Stimulated activated CD8-positive, alpha-beta memory T cell treated with anti-CD3 and anti-CD28 coated beads, Interleukin-4, amount 100 ng/mL, for 4 hours (primary cell): ENCODE measurements at places on chromosomes 2 and 18.

- no peak for DNase-seq
These were observed 139.4 kb upstream of the HDAC4 start for GRCh38 chr2:239540174-239540573.

DNA sequence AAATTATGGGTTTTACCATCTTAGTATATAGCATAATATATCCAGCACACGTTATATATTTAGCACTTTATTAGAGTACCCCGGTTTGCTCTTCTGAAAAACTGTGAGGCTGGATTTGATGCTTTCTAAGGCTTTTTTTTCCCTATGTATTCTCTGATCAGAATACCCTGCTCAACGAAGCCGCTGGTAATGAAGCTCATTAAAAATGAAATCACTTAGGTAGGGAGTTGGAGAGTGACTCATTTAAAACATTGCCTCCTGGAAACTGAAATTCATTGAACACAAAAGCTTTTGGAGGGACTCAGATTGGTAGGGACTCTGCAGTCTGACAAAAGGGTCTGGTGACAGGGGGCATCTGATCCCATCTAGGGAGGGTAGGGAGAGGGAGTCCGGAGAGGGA lies 365.4 kb upstream of the MEX3C start:
- DNase-seq = no peak

DNA sequence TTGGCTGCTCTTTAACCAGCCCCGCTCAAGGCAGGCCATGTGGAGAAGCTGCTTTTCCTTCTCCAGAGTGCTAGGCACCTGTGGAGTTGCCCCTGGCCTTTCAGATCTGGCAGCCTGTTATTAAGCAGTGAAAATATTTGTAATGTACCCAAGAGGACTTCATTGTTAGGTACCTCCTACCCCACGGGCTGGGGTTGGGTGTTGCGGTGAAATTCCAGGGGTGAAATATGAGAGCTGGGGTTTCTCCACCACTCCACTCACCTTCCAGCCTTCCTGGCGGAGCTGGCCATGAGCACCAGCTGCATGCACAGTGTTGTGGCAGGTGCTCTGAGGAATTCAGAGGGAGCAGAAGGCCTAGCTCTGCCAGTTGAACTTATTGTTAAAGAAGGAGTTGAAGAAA lies 39.1 kb downstream of the NTSR2 start:
- no peak for DNase-seq

- no peak for DNase-seq
These were observed 117.8 kb upstream of the NRP2 start for GRCh38 chr2:205564346-205565141.

DNA sequence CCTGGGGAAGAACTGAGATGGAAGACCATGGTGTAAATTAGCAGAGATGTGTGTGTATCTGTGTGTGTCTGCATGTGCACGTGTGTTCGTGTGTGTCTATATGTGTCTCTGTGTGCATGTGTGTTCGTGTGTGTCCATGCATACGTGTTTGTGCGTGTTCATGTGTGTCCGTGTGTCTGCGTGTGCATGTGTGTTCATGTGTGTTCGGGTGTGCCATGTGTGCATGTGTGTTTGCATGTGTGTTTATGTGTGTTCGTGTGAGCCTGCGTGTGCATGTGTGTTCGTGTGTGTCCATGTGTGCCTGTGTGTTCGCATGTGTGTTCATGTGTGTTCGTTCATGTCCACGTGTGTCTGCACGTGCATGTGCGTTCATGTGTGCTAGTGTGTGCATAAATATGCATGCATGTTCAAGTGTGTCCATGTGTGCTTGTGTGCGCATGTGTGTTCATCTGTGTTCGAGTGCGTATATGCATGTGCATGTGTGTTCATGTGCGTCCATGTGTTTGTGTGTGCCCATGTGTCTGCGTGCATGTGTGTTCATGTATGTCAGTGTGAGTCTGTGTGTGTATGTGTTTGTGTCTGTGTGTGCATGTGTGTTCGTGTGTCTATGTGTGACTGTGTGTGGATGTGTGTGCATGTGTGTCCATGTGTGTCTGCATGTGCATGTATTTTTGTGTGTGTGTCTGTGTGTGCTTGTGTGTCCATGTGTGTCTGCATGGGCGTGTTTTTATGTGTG lies 3.1 kb downstream of the NEU2 start:
- no peak for DNase-seq

- DNase-seq = peak; percentile 27
These were observed 187.7 kb upstream of the CXCR4 start for GRCh38 chr2:136305517-136306192.

DNA sequence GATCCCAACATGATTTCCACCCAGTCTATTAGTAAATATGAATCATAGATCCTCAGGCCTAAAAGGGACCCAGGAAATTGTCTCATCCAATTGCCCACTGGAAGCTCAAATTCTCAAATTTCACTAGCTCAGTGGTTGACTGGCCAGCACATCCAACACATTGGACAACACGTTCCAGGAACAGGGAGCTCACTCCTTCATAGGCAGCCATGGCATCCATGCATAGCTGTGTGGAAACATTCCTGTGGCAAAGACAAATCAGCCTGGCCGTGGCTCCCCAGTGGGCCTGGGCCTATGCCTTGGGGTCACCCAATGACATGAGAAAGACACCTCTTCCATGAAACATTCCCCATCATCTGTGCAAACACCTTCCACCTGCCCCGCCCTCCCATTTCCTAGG lies 261.1 kb downstream of the ANAPC1 start:
- DNase-seq = no peak

DNA sequence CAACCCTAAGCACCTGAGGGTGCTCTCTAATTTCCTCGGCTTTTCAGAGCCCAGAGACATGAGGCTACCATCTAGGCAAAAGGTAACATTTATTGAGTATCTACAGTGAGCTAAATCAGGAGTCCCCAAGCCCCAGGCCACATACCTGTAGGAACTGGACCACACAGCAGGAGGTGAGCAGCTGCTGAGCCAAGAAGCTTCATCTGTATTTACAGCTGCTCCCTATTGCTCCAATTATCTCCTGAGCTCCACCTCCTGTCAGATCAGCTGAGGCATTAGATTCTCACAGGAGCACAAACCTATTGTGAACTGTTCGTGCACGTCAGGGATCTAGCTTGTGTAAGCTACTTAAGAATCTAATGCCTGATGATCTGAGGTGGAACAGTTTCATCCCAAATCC lies 70.2 kb downstream of the RND3 start:
- DNase-seq = no peak
